SHP77 treated with DMSO at 0.1 percent for 48 hours (cell line): ENCODE measurements at places on chromosomes 4 and X.

GRCh38 chrX:1468250-1468772, 15.6 kb upstream of the ASMTL start:
- DNase-seq, result no peak

GRCh38 chrX:10582945-10583344, 37.4 kb downstream of the MID1 start:
- no peak for DNase-seq

GRCh38 chr4:139625093-139625455, 40.5 kb upstream of the MGST2 start:
- no peak for DNase-seq

DNA sequence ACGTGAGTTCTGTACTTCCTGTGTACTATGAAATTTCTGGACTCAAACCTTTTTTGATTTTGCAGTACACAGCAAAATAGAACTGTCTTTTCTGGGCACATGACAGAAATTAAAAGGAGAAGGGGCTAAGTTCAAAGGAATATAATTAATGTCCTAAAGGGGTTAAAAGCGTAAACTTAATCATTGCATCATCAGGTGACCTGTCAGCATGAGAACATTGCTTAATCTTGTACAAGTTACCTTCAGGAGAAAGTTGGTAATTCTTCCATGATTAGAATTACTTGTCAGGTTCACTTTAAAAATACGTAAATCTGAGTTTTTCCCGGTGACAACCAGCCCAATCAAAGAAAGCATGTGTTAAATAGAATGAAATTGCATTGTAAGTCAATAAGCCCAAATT, 43.2 kb upstream of the PNPLA4 start:
- no peak for DNase-seq

- DNase-seq, result no peak
Observed at GRCh38 chrX:120238933-120239332, 11.7 kb upstream of the ZBTB33 start.

DNA sequence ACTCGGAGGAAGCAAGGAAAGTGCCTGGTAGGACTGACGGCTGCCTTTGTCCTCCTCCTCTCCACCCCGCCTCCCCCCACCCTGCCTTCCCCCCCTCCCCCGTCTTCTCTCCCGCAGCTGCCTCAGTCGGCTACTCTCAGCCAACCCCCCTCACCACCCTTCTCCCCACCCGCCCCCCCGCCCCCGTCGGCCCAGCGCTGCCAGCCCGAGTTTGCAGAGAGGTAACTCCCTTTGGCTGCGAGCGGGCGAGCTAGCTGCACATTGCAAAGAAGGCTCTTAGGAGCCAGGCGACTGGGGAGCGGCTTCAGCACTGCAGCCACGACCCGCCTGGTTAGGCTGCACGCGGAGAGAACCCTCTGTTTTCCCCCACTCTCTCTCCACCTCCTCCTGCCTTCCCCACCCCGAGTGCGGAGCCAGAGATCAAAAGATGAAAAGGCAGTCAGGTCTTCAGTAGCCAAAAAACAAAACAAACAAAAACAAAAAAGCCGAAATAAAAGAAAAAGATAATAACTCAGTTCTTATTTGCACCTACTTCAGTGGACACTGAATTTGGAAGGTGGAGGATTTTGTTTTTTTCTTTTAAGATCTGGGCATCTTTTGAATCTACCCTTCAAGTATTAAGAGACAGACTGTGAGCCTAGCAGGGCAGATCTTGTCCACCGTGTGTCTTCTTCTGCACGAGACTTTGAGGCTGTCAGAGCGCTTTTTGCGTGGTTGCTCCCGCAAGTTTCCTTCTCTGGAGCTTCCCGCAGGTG, 637 bp downstream of the AR start:
- no peak for DNase-seq

DNA sequence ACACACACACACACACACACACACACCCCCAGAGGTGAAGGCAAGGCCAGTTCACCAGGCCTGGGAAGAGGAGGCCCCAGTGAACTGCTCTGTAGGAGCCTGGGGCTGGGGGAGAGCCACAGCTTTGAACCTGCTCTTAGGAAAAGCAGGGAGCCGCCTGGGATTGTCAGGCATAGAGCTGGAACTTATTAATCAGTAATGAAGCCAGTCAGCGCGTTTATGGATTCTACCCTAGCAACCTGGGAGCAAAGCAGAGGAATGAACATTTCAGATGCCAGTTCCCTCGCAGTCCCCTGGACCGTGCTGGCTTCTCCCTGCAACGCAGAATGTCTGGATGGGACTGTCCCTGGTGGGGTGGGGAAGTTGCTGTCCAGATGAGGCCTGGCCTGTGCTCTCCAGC, 45.3 kb upstream of the DDX3X start:
- no peak for DNase-seq

DNA sequence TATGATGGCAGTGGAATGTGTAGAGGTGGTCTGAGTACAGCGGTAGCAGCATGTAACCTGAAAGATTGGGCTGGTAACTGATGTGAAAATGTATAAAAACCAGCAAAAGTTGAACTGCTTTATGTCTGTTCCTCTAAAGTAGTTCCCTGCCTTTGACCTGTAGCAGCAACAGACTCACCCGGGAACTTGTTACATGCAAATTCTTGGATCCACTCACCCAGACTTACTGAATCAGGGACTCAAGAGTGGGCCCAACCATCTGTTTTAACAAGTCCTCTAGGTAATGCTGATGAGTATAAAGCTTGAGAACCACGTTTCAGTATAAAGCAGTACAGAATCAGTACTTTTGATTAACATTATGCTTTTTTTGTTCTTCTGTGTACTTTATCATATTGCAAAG, 84.7 kb downstream of the RAP1GDS1 start:
- no peak for DNase-seq

- no peak for DNase-seq
Observed at GRCh38 chr4:8439914-8440491, 520 bp downstream of the ACOX3 start.

- no peak for DNase-seq
Observed at GRCh38 chrX:106300656-106301055, 132.6 kb downstream of the PWWP3B start.

- no peak for DNase-seq
Observed at GRCh38 chr4:41436419-41436818, 101.5 kb upstream of the LIMCH1 start.

DNA sequence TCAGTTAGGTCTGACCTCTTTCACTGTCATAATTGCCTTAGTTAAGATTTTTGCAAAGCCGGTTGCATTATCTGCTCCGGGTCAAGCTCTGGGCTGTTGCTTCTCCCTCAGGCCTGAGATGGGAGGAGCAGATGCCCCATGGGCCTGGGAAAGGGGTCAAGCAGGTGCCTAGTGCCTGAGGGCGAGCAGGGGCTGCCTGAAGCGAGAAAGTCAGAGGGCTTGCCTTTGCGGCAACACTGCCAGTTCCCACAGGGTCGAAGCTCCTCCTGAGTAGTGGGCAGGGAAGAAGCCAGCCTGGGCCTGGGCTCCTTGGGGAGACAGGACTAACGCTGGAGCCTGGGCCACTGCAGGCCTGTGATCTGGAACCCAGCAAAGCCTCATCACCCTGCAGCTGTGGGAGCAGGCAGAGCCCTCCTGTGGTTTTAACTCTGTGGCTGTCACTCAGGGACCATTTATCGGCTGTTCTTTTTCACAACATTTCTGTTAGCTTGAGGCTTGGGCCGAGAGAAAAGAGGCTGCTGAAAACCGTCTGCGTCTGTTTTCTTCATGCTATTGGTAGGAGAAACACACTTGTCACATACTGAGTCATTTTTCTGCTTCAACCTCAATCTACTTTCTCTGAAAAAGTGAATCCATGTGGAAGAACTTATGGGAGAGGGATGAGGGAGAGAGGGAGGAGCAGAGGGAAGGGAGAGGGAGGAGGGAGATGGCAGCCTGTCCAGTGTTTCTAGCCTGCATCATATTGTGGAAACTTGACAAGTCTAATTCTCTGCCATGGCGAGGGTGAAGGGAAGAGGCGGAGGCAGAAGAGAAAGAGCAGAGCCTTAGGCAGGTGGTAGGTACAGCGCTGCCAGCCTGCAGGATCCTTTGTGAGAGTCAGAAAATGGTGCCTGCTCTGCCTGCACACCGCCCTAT, 68.4 kb downstream of the RHOH start:
- DNase-seq, result no peak

GRCh38 chr4:40628888-40629287, 776 bp downstream of the RBM47 start:
- no peak for DNase-seq

DNA sequence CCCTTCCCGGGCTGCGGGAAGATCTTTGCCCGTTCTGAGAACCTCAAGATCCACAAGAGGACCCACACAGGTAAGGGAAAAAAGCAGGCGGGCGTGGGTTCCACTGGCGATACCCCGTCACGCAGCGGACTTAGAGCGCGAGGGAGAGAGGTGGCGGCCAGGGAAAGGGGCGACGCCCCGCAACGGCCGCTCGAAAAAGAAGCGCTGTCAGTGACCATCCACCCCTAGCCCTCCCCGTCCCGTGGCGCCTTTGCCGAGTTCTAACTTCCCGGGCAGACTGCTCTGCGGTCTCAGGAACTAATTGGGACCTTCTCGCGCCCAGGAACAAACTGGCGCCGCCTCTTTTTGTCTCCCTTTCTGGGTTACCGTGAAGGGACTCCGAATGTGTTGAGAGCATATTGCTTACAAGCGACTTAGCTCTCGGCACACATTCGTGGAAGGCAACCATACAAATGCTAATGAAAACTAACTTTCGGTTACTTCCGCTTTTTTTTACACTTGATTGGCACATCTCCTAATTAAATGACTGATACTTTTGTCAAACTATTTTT, 1.8 kb downstream of the ZIC3 start:
- no peak for DNase-seq

DNA sequence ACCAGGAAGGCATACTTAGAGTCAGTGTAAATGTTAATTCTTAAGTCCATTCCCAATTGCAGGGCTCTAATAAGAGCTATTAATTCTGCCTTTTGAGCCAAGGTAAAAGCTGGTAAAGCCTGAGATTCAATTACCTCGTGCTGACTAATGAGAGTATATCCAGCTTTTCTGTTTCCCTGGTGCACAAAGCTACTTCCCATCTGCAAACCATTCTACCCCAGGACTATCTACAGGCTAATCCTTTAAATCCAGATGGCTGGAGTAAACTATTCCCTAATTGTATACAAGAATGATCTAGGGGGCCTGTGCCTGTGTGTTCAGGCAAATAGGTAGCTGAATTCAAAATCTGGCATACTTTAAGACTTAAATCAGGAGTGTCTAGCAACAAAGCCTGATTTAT, 365.0 kb downstream of the GPM6A start:
- no peak for DNase-seq

- no peak for DNase-seq
Observed at GRCh38 chrX:418927-419729, 32.4 kb upstream of the PPP2R3B start.

DNA sequence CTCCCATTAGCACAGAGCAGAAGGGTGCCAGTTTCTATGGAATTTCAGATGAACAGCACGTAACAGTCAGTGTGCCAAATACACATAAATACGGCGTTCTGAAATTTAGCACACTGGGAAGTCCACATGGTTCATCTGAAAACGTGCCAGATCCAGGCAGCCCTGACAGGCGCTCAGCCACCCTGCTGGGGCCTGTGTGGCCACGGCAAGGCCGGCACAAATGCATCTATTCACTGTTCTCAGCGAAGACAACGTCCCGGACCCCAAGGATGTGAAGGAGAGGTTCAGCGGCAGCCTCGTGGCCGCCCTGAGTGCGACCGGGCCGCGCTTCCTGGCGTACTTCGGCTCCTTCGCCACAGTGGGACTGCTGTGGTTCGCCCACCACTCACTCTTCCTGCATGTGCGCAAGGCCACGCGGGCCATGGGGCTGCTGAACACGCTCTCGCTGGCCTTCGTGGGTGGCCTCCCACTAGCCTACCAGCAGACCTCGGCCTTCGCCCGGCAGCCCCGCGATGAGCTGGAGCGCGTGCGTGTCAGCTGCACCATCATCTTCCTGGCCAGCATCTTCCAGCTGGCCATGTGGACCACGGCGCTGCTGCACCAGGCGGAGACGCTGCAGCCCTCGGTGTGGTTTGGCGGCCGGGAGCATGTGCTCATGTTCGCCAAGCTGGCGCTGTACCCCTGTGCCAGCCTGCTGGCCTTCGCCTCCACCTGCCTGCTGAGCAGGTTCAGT, 15.6 kb downstream of the DGKQ start:
- no peak for DNase-seq

DNA sequence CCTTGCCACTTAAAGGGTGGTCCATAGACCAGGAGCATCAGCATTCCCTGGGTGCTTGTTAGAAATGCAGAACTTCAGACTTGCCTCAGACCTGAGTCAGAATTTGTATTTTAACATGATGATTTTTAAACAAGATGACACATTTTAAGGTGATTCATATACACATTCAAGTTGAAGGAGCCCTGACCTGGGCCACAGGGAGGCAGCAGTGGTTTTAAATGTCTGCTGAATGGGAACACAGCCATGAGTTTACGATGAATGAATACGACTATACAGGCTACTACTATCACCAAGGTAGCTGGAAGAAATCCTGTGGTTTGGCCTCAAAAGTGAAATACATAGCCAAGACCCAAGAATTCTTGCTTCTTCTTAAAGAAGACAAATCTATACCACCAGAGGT, 2.9 kb downstream of the HDAC8 start:
- no peak for DNase-seq

DNA sequence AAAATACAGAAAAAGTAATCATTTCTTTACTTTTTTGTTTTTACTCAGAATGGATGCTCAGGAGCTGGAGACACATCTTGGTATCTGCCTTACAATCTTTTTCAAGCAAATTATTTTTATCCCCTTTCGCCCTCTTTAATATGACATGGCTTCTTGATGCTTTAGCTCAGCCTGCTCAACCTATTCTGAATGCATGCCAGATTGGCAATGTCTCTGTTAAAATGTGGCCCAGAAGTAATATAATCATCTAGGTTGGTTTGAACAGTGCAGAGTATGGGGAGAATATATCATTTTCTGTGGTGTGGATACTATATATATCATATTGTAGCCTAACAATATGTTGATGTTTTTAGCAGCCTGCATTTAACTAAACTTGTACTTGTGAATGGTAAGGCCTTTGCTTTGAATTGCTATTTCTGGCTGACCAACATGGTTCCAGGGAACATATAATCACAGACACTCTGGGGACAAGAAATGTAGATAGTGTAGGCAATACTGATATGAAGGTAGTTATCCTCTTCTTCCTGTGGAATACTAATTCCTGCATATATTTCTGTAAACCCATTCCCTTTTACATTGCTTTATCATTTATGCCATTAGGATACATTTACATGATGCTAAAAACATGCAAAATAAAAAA, 282.7 kb downstream of the PPP3CA start:
- no peak for DNase-seq

DNA sequence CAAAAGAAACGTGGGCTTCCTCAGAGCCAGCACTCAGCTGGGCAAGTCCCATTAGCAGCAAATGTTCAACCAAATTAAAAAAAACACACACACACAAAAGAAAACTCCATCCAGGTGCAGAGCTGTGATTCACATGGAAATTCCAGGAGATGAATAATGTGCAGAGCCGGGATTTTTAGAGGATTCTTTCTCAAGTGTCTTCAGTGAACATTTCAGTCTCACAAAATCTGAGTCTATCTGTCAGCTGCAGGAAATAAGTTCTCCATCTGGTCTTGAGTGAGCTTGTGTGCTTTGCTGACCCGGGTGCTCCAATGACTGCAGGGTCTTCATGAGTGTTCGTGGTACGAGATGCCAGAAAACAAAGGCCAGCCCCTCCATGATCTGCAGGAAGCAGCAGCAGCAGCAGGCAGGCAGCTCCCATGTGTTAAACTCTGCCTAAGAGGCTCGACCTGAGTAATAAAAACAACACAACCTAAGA, 44.3 kb downstream of the RASGEF1B start:
- DNase-seq, result no peak
